Stimulated activated naive CD4-positive, alpha-beta T cell treated with Interleukin-2 at 50 U/mL for 16 hours (primary cell): ENCODE measurements at places on chromosomes 2 and 18.

DNA sequence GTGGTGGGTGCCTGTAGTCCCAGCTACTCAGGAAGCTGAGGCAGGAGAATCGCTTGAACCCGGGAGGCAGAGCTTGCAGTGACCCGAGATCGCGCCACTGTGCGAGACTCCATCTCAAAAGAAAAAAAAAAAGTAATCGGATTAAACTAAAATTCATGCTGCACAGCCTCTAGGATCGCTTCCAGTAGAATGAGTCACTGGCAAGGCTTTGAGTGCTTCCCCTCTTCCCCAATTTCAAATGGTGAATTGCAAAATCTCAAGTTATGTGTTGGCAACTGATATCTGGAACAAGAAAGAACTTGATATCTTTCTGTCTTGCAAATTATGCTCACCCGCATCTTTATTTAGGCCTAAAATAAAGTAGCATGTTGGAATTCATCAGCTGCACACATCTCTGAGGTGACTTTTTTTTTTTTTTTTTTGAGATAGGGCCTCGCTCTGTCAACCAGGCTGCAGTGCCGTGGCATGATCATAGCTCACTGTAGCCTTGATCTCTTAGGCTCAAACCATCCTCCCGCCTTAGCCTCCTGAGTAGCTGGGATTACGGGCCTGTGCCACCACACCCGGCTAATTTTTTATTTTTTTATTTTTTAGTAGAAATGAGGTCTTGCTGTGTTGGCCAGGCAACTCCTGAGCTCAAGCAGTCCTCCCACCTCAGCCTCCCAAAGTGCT, 12.7 kb downstream of the TTC39C start:
- DNase-seq: no peak

- DNase-seq: no peak
These were observed 20.7 kb downstream of the INPP5D start for GRCh38 chr2:233080836-233081229.

DNA sequence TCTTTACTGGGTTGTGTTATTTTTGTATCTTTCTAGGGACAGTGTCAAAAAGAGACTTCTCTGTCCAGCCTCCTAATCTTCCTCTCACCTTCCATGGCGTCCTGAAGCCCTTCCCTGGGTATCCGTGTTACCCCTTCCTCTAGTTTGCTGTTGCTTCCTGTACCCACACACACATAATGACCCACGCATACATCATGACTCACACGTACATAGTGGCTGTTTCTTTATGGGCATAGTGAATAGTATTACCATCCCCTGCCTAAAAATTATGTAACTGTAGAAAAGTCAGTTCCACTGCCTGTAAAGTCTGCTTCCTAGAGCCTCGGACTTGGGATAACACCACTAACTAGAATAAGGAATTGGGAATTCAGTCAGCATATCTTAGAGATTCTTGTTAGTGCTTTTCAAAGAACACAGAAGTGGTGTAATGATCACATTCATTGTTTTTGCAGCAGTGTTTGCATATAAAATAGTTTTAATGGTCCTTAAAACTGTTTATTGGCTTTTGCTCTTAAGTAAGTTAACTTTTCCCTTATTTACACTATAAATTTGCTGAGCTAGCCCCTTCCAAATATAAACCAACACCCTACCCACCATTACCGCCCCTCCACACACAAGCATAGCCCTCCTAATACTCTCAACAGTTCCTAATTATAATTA, 308.4 kb upstream of the RAB12 start:
- no peak for DNase-seq

DNA sequence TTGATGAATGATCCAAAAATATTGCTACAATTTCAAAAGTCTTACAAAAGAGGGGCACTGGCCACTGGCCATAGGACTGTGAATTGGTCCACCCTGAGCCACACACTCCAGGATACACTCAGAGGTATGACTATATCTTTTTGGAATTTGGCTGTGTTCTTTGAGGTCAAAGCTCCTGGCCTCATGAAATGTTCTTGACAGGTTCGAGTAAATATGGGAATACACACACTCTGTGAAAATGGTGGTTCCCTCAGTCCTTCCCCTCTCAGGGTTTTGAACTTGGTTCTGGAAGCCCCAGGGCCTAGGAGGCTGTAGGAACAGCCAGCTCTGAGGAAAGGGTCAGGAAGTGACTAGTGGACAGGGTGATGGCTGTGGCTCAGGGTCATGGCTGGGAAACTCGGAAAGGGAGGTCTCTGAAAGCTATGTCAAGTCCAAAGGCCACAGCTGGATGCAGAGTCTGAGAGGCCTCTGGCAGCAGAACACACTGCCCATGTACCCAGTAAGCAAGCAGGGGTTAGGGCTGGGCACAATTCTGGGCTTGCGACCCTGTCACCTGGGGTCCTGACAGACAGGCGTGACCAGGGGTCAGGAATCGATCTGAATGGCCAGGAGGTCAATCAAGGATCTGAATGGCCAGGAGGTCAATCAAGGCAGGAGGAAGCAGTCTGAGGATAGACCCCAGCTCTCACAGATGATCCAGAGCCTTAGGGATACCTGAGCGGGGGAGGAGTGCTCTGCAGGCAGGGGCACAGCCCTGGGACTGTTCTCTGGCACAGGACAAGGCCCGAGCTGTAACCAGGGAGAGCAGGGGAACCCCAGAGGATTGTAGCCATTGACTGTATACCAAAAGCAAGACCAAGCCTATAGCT, 223.4 kb upstream of the SMAD2 start:
- no peak for DNase-seq

DNA sequence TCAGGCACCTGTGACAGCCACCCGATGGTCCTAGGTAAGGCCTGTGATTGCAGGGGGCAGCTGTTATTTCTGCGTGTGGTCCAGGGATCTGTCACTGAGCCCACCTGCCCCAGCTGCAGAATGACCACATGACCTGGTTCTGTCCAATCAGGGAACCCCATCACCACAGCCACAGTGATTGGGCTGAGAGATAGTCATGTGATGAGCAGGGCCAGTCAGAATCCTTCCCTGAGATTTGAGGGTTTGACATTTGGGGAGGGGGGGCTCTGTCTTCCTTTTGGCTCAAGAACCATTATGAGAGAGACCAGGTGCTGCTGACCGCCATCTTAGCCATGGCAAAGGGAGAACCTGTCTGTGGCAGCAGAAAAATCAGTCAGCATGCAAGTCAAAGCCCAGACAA, 147.2 kb downstream of the SMAD7 start:
- DNase-seq: no peak

DNA sequence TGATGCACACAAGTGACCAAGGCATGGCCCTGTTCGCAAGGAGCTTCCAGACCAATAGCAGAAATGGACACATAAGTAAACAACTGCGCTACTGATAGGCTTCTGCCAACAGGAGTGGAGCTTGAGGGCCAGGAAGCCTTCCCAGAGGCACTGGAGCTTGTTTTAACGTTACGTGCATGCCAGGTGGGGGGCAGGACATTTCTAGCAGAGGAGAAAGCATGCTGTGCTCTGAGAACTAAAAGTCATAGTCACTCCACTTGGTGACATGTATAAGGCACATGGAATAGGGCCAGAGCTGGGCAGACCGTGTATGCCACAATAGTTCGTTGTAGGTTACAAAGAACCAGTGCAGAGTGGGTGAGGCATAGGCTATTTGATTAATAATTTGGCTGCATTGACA, 184.2 kb downstream of the NEDD4L start:
- DNase-seq: no peak

- no peak for DNase-seq
These were observed 404.8 kb downstream of the MEIS1 start for GRCh38 chr2:66839551-66840320.

DNA sequence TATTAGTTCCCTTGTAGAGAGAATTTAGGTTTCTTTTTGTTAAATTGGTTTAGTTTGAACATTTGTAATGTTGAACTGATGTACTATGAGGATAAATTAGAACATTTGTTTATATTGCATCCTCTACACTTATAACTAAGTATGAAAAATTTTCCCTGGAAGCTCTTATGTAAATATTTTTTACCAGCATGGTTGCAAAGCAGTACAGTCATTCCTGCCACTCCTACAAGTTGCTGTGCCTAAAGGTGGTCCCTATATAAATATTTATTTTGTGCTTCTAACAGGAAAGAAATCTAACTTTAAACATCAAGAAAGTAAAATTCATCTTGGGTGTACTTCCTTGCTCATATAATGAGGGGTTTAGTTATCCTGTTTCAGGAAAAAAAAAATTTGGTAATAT, 14.2 kb downstream of the TWSG1 start:
- DNase-seq: no peak

- DNase-seq: no peak
These were observed 200.0 kb downstream of the ZNF407 start for GRCh38 chr18:74797577-74798151.

GRCh38 chr18:44156126-44156525, 524.6 kb upstream of the SETBP1 start:
- DNase-seq: no peak

GRCh38 chr2:67719351-67719750, 322.2 kb downstream of the ETAA1 start:
- DNase-seq: no peak

GRCh38 chr2:19944205-19944845, 42.5 kb upstream of the TTC32 start:
- no peak for DNase-seq

- DNase-seq: no peak
These were observed 52.3 kb downstream of the EHD3 start for GRCh38 chr2:31286230-31286629.

DNA sequence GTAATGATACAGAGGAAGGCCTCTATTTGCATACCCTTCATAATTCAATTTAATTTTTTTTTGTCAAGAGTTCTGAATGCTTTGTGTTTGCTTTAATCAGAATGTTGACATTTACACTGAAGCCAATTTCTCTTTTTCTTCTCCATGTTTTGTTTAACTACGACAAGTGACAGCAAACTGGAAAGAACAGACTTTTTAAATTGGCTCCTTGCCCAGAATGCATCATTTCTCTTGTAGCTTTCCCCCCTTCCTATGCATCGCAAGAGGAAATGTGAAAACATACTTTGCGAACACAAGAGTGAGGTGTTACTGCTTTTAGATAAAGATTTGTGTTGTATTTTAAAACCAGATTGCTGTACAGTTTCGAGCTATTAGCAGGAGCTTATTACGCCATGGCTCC, 955.2 kb upstream of the CELF4 start:
- DNase-seq: no peak

DNA sequence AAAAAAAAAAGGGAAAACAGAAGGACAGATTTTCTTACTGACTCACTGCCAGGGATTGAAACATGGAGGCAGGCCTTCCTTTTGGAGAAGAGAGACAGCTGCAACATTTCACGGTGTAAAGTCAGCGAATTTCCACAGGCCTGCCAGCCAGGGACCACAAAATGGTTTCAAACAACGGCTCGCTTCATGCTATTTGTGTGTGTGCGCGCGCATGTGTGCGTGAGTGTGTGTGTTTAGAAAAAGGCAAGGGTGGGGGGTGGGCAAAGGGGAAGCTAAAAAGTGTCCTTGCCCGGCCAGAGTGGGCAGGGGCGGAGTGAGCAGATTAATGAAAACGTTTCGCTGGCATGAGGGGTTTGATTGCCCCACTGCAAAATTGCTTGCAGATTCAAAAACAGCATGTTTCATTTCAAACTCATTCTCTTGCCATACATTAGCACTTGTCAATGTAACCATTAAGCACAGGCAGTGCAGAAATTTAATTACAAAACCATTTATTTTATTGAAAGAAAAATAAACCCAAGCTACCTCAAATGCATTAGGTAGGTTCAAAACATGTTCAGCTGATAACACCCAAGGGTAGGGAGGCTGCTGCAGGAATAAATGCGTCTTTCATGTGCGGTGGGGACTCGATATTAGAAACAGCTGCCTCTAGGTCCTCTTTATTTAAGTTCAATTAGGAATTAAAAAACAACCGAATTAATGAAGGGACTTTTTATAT, 182.1 kb upstream of the SIX2 start:
- DNase-seq: no peak

GRCh38 chr2:46644690-46645385, 165.5 kb downstream of the TMEM247 start:
- DNase-seq: no peak
